Memory B cell (primary cell): ENCODE measurements at places on chromosomes 13 and 19.

- DNase-seq = no peak
Observed at GRCh38 chr13:88125055-88125454, 453.9 kb downstream of the SLITRK5 start.

DNA sequence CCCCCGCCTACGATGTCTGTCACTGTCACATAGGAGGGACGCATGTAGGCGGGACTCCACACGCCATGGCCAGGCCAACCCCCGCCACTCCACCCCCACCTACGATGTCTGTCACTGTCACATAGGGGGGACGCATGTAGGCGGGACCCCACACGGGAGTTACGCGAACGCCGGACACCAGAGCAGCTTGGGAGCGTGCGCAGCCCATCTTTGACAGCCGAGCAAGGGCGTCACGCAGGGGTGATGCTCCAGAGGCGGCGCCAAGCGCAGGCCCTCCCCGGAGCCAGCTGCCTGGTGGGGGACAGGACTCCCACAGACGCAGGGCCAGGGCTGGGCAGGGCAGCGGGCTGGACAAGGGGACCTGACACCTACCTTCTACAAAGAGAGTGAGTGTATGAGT lies 20.0 kb downstream of the ZNF787 start:
- DNase-seq = no peak

GRCh38 chr13:49877629-49878218 lies 58.4 kb downstream of the SPRYD7 start:
- DNase-seq = no peak

- no peak for DNase-seq
Observed at GRCh38 chr13:49472186-49472585, 23.6 kb upstream of the PHF11 start.

GRCh38 chr19:21765151-21765550 lies 2.2 kb downstream of the ZNF100 start:
- no peak for DNase-seq

GRCh38 chr19:7010722-7011593 lies 10.3 kb downstream of the MBD3L2B start:
- DNase-seq = no peak

- DNase-seq = no peak
Observed at GRCh38 chr13:44819245-44819644, 170.0 kb downstream of the NUFIP1 start.

- DNase-seq = no peak
Observed at GRCh38 chr19:29872224-29872731, 60.5 kb downstream of the CCNE1 start.

DNA sequence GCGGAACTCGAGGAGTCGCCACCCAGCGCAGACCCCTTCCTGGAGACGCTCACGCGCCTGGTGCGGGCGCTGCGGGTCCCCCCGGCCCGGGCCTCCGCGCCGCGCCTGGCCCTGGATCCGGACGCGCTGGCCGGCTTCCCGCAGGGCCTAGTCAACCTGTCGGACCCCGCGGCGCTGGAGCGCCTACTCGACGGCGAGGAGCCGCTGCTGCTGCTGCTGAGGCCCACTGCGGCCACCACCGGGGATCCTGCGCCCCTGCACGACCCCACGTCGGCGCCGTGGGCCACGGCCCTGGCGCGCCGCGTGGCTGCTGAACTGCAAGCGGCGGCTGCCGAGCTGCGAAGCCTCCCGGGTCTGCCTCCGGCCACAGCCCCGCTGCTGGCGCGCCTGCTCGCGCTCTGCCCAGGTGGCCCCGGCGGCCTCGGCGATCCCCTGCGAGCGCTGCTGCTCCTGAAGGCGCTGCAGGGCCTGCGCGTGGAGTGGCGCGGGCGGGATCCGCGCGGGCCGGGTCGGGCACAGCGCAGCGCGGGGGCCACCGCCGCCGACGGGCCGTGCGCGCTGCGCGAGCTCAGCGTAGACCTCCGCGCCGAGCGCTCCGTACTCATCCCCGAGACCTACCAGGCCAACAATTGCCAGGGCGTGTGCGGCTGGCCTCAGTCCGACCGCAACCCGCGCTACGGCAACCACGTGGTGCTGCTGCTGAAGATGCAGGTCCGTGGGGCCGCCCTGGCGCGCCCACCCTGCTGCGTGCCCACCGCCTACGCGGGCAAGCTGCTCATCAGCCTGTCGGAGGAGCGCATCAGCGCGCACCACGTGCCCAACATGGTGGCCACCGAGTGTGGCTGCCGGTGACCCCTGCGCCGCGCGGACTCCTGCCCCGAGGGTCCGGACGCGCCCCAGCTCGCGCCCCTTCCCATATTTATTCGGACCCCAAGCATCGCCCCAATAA lies 2.3 kb downstream of the AMH start:
- DNase-seq = no peak

- DNase-seq = no peak
Observed at GRCh38 chr13:35789335-35790165, 313.1 kb upstream of the MAB21L1 start.

DNA sequence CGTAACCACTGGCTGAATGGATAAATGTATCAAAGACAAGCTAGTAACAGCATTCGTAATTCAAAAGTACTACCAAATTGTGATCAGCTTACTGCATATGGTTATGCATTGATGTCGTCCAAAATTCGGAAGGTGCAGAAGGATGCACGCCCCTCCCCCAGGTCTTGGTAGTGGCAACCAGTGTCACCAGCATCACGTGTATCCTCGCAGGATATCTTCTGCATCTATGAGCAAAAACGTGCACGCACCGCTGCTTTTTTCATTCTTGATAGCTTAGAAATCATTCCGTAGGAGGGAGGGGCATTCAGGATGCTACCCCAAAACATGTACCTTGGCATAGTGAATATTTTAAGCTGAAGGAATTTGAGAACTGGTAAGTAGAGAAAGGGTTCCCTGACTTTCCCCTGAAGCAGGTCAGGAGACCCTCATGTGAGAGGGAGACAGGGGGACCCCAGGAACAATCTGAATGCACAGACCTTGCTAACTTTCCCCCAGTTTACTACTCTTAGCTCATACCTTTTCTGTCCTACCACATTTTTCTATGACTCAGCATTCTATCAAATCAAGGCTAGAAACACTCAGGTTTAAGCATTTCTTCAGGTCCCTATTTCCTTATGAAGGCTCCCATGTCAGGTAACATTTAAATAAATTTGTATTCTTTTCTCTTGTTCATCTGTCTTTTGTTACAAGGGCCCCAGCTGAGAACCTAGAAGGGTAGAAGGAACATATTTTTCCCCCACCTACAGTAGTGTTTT lies 61.2 kb upstream of the TM9SF2 start:
- DNase-seq = no peak

DNA sequence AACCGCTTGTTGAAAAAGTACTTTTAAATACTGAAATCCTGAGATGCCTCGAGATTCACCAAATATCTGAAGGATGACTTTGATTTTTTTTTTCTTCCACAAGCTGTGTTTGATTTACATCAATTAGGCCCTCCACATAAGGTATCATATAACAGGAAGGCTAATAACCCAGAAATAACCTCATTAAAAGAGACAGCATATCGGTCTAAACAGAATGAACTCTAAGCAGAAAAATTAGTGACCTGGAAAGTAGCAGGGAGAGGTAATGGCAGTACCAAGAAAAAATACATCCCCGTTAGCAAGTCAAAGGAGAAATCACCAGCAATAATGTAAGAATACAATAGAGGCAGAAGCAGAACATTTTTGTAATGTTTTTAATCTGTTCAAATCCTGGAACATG lies 452.4 kb upstream of the TSHZ3 start:
- no peak for DNase-seq

GRCh38 chr19:53519446-53519845 lies 18.5 kb upstream of the ZNF331 start:
- DNase-seq = no peak

DNA sequence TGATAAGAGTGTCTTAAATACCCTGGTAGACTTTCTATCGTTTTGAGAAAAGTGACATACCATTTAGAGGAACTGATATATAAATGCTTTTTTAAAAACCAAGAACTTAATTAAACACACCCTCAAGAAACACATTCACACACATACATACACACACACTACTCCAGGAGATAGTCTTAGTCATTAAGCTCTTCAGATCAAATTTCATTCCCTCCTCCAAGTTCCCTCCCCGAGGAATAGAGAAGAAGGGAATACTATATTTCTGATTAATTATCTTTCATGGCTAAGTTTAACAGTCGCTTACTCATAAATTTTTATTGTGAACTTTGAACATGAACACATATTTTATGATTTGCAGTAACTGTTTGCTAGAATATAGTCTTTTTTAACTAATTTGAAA lies 1109.5 kb downstream of the SLITRK1 start:
- DNase-seq = no peak

DNA sequence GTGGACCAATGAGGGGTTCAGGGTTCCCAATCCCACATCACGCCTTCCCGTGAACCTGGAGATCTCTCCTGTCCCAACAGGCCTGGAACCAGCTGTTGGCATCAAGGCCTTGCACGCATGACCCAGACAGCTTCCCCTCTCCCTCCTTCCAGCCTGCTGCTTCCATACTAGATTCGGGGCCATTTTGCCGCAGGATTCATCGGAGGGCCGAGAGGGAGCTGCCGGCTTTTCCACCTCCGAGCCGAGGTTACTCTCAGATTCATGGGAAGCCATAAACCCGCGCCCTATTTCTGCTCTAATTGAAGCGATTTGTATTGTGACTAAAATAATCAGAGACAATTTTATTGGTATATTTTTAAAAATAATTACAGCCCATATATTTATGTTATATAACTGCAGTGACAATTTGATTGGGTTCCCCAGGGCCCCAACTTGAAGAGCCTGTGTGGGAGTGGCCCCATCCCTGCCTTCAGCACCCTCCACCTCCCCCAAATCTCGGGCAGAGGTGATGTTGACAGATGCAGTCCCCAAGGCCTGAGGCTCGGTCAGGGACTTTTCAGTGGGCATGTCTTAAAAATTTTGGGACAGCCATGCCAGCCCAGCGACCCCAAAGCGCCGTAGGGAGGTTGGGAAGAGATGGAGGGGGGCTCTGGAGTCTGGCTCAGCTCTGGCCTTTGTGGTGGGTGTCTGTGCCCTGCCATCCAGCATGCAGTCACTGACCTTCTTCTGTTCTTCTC lies 30.8 kb upstream of the PEPD start:
- no peak for DNase-seq
